H9 (cell line): ENCODE measurements at places on chromosomes 13 and 19.

DNA sequence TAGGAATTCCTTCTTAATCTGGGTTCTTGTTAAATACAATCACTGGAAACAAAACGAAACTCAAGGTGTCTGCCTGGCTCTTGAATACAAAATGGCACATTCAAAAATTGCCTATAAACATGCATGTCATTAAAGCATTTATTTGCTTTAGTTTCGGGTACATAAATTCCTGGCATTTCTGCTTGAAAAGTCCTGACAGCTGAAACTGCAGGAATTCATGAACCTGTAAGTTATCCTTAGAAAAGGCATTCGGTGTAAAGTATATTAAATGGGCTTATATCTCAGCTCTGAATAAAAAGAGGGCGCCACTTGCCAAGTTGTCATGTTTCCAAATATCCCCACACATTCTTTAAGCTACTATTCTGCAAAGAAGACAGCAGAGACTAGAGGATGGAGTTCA lies 32.9 kb downstream of the RXFP2 start:
- no peak for DNase-seq

DNA sequence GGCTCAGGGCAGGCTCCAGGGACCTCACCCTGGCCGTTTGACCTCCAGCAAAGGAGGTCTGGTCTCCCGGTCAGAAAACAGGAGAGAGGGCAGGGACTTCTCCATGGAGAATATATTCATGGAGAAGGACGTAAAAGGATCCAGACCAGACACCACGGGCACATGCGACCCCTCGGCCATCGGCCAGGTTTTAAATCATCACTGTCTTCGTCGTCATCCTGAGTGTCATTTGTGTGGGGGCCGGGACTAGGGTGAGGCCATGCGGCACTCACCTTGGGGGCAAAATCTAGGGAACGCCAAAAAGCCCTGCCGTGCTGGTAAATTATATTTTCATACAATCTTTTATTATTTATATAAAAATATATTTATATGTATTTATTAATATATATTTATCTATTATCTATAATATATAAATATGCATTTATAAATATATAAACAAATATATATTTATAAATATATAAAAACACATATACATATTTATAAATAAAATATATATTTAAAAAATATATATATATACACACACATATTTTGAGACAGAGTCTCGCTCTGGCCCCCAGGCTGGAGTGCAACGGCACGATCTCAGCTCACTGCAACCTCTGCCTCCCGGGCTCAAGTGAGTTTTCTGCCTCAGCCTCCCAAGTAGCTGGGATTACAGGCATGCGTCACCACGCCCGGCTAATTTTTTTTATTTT lies 75.4 kb downstream of the GADD45B start:
- DNase-seq: no peak

DNA sequence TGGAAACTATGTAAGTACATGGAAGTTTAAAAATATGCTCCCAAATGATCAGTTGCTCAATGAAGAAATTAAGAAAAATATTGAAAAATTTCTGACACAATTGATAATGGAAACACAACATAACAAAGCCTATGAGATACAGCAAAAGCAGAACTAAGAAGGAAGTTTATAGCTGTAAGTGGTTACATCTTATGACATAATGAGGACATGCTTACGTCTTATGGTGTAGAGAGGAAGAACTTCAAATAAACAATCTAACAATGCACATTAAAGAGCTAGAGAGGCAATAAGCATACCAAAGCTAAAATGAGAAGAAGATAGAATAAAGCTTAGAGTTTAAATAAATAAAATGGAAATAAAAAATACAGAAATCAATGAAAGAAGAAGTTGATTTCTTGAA lies 50.0 kb upstream of the CEACAM21 start:
- DNase-seq: no peak

GRCh38 chr19:58170860-58171259 lies 12.0 kb upstream of the ZNF274 start:
- DNase-seq: no peak

GRCh38 chr19:4454747-4455718 lies 2.6 kb downstream of the UBXN6 start:
- no peak for DNase-seq
